Kidney tubule cell (primary cell): ENCODE measurements at places on chromosomes 3 and 15.

DNA sequence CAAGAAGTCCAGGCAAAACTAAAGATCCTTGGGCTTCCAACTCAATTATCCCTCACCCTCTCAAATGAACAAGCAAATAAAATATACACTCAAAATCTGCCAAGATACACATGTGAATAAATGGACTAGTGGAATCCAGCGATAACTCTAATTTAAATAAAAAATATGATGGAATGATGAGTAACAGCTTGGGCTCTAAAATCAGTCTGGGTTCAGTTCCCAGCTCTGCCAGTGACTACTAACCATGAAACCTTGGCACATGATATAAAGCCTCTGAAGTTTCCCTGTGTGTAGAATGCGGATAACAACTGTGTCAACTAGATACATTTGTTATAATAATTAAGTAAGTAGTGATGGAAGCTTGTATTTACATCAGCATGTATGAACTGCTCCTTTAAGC lies 81.3 kb downstream of the CADPS start:
- DNase-seq, result no peak

DNA sequence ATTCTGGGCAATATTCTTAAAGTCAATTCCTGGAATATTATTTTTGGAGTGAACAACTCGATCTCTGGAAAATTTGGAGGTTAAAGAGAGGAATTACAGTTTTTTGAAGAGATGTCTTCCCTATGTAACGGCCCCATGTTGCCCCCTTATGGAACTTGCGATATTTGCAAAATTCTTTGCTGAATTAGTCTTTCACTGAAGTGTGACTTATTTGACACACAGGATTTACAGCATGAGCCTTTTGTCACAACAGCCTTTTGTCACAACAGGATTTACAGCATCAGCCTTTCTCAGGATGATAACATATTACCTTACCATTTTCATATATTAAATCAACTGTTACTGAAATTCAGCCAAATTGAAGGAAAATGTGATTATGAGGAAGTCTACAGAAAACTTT lies 37.8 kb upstream of the SPTSSB start:
- DNase-seq, result peak; percentile 49

GRCh38 chr3:50302095-50303012 lies 1.0 kb downstream of the HYAL1 start:
- DNase-seq, result no peak

GRCh38 chr3:14574183-14574582 lies 34.0 kb upstream of the GRIP2 start:
- no peak for DNase-seq

DNA sequence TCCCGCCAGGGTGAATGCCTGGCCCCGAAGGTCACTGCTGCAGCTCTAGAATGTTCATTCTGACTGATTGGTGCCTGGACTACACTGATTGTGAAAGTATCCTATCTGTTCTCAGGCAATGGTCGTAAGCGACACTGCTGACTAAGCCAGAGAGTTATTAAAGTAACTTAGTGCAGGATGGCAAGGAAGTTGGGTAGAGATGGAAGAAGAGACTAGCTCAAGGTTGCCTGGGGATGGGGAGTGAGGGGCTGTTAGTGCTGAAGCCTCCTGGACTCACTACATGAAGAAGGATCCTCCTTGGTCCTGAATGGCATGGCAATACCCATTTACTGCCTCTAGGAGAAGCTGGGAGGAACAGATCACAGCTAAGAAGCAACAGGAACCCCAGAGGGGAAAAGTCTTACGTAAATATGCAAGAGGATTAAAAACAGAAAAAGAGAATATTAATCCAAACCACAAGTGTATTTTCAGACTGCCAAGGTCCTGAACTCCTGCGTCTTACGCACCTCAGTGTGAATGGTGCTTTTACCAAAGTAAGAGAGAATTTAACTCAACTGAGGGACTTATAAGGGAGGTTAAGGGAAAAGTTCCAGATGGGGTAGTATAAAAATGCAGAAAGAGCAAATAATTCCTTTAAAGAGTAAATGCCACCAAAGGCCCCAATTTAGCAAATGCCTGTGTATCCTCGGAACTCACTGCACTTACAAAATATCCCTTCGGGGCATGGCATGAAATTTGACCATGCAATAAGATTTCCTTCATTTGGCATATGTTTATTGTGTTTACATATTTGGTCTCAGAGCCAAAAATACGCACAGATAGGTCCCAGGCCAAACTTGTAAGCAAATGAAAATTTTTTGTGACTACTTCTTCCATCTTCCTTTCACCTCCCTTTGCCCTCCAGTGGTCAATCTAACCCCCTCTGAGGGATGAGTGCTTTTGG lies 64.0 kb upstream of the DGKG start:
- no peak for DNase-seq

DNA sequence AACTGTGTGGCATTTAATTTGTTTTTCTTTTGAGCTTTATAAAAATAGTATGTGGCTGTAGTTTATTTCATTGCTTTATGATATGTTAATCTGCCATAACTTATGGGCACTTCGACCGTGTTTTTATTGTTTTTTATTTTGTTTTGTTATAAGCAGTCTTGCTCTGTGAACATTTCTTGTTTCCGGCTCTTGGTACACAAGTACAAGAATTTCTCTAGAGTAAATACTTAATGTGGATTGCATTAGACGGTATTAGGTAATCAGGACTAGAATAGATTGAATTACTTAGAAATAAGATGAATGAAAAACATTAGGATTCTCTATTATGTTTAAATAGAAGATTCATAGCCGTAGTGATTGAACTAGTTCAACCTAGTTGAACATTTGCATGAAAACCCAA lies 2.1 kb downstream of the ZFAND6 start:
- no peak for DNase-seq

- DNase-seq, result no peak
Observed at GRCh38 chr3:40978442-40978841, 220.9 kb upstream of the CTNNB1 start.

DNA sequence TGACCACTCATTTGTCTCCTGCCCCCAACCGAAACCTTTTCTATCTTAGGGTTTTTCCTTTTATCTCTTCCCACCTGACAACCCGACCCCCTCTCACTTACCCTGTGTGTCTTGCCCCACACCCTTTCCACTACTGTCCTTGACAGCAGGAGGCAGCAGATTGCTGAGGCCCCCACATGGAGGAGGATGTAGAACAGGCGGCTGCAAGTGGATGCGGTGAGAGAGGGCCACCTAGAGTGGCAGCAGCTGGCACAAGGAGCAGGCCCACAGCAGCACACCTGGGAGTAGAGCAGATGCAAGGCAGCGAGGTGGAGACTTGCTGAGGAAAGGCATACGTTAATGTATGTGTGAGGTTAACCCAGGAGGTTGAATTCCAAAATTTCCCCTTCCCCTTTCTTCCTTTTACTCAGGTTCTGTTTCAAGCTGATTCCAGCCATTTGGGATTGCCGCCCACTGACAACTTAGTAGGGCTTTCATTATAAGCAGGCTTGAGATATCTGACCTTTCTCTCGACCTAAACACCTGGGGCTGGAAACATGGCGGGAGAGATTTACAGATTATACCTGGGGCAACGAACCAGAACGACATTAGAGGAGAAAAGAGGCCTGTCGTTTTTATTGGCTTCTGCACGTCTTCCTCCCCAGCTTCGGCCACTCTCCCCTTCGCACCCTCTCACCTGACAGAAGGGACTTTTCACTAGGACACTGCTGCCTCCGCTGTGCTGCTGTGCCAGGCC lies 643 bp downstream of the SERINC4 start:
- DNase-seq, result no peak

- no peak for DNase-seq
Observed at GRCh38 chr3:53156368-53156834, 4.6 kb upstream of the PRKCD start.

DNA sequence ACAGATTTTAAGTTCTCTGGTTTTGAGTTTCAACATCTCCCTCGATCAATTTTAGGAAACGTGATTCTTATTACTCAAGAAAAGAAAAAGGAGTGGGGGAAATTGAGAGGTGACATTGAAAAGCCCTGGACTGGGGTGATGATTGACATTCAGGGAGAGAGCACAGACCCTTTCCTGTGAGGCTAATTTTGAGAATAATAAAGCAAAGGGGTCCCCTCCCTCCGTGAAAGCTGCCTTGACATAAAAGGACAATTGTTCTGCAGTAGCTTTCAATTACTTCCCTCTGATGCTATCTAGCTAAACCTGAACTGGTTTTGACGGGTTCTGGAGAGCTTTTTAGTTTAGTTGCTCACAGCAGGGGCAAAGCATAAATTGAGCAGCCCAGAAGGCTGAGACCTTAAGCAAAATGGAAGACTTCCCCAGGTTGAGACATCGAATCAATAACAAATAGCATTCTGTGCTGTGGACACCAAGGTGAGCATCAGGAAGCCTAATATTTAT lies 14.4 kb upstream of the CMTM8 start:
- no peak for DNase-seq

GRCh38 chr15:62404194-62404985 lies 239.3 kb upstream of the C2CD4B start:
- DNase-seq, result no peak

- DNase-seq, result peak; percentile 68
Observed at GRCh38 chr3:55690726-55691125, 203.6 kb upstream of the WNT5A start.

- DNase-seq, result no peak
Observed at GRCh38 chr3:55868347-55868746, 381.2 kb upstream of the WNT5A start.

DNA sequence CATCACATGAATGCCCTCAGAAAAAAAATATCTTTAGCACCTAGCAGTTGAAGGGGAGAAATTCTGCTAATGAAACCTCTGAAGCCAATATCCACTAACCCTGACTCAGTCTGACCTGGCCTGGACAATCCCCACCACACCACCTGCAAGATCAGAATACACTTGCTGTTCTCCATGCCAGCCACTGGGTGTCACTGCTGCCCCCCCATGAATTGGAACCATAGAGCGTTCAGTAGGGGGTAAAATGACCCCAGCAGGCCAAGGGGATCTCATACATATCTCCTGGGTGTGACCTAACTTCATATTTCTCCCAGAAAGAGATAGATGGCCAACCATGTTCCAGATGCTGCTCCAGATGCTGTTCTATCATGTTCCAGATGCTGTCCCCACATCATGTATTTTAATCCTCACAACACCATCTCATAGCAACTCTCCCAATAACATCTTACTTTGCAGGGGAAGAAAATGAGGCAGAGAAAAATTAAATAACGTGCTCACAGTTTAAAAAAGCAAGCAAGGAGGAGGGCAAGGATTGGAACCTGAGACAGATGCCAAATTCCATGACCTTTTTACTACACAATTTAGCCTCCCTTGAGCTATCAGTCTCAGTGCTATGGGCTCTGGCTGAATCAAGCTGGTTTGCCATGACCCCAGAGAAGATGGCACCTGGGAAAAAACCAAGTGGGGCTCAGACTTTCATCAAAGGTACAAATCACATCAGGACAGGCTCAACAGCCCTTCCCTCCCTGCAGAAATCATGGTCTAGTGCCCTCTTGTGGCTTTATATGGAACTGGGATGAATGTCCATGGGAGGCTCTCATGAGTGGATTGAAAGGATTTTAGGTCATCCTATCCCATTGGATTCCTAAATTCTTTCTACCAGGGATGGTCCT lies 12.4 kb downstream of the NTRK3 start:
- peak; percentile 58 for DNase-seq

GRCh38 chr3:35675621-35676020 lies 36.3 kb downstream of the ARPP21 start:
- DNase-seq, result no peak

DNA sequence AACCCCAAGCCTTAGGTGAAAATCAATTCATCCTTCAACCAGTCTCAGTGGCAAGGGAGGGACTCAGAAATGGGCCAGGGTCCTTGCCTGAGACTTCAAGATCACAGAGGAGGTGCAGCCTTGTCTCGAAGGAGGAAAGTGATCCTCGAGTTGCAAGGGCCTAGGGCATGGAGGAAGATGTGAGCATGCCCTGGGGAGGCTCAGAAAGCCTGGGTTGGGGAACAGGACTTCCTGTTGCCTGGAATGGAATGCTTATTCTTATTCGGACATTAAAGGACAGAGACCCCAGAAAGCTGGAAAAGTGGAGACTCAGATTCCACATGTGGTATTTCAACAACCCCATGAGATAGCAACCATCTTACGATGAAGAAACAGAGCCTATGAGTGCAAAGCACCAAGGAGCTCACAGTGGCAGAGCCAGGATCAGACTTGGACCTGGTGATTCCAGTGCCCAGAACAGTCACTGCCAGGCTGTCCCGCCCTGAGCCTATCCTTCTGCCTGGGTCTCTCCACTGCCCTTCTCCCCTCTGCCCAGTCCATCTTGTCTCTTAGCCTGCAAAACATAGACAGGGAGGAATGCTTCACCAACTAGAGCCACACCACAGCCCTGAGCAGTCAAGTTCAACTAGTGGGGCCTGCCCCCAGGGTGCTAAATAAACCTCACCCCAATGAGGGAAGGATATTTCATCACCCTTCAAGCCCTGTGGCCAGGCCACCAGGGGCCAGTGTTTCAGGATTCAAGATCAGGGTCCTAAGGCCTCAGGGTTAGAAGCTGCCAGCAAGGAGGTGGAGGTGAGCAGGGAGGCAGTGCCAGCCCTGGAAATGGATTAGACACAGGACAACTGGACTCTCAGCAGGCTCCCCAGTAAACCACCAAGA lies 21.9 kb downstream of the DAPK2 start:
- DNase-seq, result no peak

- no peak for DNase-seq
Observed at GRCh38 chr15:32831485-32831884, 113.7 kb downstream of the GREM1 start.

- DNase-seq, result no peak
Observed at GRCh38 chr3:55620351-55621025, 133.4 kb upstream of the WNT5A start.

GRCh38 chr15:39235084-39235795 lies 345.6 kb upstream of the THBS1 start:
- peak; percentile 80 for DNase-seq

DNA sequence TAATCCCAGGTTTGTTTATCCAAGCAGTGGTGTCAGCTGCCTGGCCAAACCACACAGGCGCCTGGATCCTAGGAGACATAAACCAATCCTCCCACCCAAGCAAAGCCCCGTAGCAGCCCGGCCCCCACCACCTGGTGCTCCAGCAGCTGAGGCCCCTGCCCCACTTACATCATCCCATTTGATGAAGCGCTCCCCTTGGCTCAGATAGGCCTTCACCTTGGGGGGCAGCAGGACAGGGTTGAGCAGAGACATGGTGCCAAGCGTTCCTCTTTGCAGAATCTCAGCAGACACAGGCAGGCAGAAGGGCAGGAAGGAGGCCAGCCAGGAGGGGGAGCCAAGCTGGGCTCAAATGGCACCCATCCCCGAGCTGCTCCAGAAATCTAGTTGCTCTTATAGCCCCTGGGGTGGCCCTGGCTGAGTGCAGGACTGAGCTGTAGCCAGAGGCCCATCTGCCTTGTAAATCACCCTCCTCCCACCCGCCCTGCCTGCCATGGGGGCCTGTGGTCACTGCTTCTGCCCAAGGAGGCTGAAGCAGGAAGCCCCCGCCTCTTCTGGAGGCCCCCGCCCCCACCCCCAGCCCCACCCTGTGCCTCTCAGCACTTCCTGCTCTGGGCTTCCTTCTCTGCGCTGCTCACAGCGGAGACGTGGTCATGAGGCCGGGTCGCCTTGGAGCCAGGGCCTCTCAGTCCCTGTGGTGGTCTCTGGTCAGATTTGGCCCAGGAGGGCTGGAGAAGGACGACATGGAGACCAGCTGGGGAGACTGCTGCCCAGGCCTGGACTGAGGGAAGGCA lies at the start of gene PLCB2:
Gene PLCB2 (minus strand): TSS at position 515 of the 791 bp plus-strand sequence. CDS start 263 bp downstream, at position 252.
- DNase-seq, result no peak
